ENCODE measurements at places on chromosomes 11 and 22. TPM values are rescaled to one million over a fixed set of nuclear protein-coding genes. Genes with fewer than 3 reads are reported as not detected.

GRCh38 chr11:16807306-16807705 lies 68.9 kb downstream of the C11orf58 start:
- DNase-seq, result no peak

DNA sequence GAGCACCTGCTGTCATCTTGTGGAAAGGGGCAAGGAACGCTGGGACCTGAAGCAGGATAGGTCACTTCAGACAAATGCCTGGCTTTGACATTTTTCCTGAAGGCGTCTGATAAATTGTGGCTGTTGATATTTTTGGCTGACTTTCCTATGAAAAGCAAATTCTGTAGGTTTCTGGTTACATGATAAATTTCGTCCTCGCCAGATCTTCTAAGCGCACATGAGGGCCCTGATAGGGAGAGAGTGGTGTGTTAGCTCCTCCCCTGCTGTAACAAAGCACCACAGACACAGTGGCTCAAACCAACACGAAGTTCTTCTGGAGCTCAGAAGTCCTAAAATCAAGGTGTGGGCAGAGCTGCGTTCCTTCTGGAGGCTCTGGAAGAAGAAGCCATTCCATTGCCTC lies 19.6 kb downstream of the APOL4 start:
- DNase-seq, result no peak

GRCh38 chr22:48886604-48887393 lies 940.9 kb downstream of the BRD1 start:
- no peak for DNase-seq

- DNase-seq, result no peak
These were observed 1120.7 kb downstream of the LRRC4C start for GRCh38 chr11:40338739-40339138.

DNA sequence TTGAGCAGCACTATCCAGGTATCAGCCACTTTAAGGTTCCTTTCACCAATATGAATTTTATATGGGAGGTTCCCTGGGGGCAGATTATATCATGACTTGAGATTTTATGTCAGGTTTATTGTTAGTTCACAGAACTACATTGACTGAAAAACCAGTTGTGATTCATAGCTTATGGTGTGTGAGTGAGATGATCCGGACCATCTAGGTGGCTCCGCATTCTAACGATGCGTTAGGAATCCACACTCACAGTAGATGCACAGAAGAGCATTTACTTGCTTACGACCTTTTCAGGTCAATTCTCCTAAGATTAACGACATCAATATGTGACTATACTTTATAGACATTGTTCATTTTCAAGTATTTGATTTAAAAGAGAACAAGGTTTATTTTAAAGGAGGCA lies 984.3 kb upstream of the CCDC90B start:
- DNase-seq, result no peak

- no peak for DNase-seq
These were observed 32.1 kb upstream of the WNT7B start for GRCh38 chr22:46008836-46009596.

- no peak for DNase-seq
These were observed 68.5 kb downstream of the C2CD3 start for GRCh38 chr11:74102321-74102720.

DNA sequence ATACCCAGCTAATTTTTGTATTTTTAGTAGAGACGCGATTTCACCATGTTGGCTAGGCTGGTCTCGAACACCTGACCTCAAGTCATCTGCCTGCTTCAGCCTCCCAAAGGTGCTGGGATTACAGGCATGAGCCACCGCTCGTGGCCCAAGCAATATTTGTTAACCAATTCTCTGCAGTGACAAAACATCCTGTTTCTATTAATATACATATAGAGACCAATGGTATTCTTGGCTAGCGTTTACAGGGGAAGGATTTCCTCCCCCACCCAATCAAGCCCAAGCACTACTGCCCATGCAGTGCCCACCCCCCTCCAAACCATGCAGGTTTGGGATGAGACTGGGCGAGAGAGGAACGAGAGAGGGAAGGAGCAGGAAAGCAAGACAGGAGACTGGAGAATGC lies 53.1 kb downstream of the APOL3 start:
- no peak for DNase-seq

DNA sequence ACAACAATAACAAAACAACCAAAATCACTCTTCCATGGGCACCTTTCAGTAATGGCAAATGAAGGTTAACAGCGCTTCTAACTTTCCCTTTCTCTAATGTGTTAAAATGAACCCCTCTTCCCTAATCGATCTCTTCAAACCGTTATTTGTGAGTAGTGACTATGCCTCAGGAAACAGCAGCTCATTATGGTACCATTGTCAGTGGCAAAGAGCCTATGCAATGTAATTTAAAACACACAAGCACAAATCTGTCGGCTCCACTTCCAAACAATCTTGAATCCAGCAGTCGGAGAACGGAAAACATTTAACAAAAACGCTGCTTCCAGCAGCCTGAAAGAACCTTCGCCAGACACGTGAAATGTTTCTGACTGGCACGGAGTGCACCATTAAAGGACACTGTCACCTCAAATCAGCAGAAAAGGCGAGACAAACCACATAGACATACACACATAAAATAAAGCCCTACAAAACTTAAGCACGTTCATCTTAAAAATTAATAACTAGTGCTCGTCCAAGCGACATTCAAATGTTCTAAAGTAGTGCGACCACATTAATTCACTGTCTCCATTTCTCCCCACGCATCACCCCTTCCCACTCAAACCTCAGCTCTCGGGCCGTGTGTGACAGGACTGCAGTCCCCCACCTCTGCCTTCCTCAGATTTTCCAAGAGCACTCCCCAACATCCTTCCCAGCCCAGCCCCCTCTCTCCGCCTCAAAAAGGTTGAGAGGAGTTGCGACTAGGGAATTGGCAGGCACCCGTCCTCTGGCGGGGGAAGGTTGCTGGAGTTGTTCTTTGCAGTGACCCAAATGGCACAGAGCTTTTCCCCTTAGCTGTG lies 748 bp downstream of the RAB30 start:
- no peak for DNase-seq

DNA sequence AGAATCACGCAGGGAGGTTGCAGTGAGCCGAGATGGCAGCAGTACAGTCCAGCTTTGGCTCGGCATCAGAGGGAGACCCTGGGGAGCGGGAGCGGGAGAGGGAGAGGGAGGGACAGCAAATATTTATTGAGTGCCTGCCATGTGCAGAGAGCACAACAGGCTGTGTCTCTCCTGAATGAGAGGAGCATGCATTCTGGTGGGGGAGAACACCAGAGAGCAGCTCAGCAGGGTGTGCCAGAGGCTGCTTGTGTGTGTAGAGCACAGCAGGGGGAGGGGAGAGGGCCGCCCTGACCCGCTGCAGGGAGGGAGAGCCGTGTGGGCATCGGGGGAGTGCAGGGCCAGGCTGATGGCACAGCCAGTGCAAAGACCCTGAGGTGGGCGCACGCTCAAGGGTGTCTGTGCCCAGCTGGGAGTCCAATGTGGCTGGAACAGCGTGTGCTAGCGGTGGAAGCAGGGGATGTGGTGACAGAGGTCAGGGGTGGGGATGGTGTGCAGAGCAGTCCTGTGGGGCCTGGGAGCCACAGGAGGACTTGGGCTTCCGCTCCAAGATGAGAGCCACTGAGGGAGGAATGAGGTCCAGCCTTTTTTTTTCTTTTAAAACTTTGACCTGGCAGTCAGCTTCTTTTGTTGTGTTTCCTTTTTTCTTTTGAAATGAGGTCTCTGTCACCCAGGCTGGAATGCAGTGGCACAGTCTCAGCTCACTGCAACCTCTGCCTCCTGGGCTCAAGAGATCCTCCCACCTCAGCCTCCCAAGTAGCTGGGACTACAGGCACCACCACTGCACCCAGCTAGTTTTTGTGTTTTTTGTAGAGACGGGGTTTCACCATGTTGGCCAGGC lies 12.0 kb downstream of the PPIL2 start:
- DNase-seq, result no peak

SERPING1 gene
- 161 TPM for polyA plus RNA-seq

MMP12 gene
- polyA plus RNA-seq, result 4.2 TPM

OR51E2 gene
- polyA plus RNA-seq, result 0.91 TPM

CTSF gene
- 98.6 TPM for polyA plus RNA-seq

NAV2 gene
- polyA plus RNA-seq, result 39.5 TPM
